Tibial nerve (tissue), 4 donors: ENCODE measurements at places on chromosomes 2 and 18. TPM values are rescaled to one million over a fixed set of nuclear protein-coding genes. Genes with fewer than 3 reads are reported as not detected.

The PROM2 gene
- total RNA-seq: 3.7 TPM

DNA sequence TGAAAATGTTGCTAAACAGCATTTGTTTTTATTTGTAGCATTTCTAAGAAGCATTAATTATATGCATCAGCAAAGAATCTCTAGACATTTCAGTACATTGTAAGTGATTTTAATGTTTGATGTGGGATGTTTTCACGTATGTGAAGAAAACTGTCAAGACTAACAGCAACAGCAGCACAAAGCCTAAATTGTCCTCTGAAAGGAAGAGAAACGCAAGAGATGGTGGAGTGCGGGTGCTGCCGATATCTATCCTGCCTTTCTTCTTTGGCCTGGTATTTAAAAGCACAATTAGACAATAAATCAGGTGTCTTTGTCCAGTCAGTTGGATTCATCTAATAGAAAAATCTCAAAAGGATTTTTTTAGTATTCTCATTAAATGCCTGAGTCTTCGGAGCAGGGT, 3.1 kb downstream of the TWIST2 start:
- DNase-seq: no peak

- DNase-seq: no peak
These were observed 33.4 kb downstream of the XRCC5 start for GRCh38 chr2:216142540-216142939.

DNA sequence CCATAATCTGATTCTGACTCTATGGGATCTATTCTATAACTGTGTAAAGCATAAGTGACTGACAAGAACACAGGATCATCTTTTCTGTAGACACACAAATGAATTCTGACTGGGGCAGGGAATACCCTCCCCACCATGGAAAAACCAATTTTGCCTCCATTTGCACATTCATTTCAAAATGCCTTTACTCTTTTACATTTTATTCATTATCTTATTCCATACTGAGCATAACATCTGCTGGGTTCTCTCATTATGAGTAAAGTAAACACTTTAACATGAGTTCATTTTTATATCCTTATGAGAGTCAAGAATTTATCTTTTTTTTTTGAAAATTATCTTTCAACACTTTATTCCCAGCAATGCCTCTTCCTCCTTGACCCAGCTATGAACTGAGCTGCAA, 163.5 kb downstream of the RNF152 start:
- DNase-seq: no peak

- DNase-seq: no peak
These were observed 128.4 kb downstream of the PIEZO2 start for GRCh38 chr18:11020877-11021414.

- DNase-seq: peak; percentile 16
These were observed 28.3 kb upstream of the NT5DC4 start for GRCh38 chr2:112692495-112692911.

DNA sequence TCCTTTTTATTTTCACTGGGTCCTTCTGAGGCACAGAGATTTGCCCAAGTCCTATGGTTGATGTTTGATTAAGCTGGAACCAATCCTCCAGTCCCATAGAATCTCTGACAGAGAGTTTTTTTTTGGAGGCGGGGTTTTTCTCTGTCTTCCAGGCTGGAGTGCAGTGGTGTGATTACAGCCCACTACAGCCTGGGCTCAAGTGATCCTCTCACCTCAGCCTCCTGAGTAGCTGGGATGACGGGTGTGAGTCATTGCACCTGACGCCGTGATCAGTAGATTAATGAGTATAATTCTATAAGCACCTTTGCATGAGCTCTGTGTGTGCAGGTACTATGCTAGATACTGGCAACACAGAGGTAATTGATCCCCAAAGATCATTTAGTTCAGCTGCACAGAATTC, 15.3 kb upstream of the TRPM8 start:
- DNase-seq: no peak
